GM12878 (cell line): ENCODE measurements at places on chromosomes 3 and 15. TPM values are rescaled to one million over a fixed set of nuclear protein-coding genes. Genes with fewer than 3 reads are reported as not detected.

Gene CCK
- not detected in 2 replicates for polyA plus RNA-seq

DNA sequence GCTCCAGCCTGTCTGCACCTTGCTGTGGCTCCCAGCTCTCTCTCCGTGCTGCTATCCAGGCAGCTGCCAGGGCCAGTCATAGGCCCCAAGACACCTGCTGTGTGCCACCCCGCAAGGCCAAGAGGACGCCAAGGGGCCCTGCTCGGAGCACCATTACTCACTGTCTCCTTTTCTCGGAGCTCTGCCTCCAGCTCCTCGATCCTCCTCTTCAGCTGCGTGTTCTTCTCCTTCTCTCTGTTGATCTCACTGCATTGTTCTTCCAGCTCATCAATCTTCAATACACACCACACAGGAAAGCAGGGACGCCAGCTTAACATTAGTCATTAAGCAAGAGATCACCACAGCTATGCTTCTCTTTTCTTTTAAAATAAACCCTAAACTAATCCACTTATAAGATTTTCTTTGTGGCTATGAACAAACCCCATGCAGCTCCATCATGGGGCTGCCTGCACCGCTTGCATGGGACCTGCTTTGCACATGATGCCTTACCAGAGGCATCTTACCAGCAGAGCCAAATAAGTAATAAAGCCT lies 42.6 kb downstream of the WHAMM start:
- no peaks in the 10 kb centered on the region for H3K4me1 ChIP-seq
- H3K27me3 ChIP-seq, result no peaks in the 10 kb centered on the region

DNA sequence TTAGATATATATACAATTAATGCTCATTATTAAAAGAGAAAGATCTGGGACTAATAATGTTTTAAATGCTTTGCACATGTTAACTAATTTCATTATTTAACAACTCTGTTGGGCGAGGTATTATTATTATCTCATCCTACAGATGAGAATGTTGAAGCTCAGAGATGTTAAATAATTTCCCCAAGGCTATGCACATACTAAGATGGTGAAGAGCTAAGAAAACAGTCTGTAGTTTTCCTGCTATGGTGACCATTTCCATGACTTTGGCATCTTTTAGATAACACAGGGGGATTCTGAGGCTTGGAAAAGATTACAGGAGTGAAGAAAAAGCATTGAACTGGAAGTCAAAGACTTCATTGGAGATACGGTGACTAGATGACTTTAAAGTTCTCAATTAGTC lies 226.7 kb downstream of the ZMAT3 start:
- DNase-seq, result no peak
- no peak overlapping the region for H3K4me3 ChIP-seq
- no peak overlapping the region for H3K27ac ChIP-seq
- H3K36me3 ChIP-seq, result no peaks in the 10 kb centered on the region
- no peaks in the 10 kb centered on the region for H3K4me1 ChIP-seq

Gene CCR2
- 2.7 and 3.1 TPM in 2 replicates for polyA plus RNA-seq

Gene PLSCR2
- polyA plus RNA-seq, result not detected in 2 replicates

Gene PRRT3
- 8.5 and 10.0 TPM in 2 replicates for polyA plus RNA-seq

GRCh38 chr15:65336493-65337435 lies 32.3 kb downstream of the RNU5B-1 start:
- no peak overlapping the region for H3K4me3 ChIP-seq
- H3K27me3 ChIP-seq, result no peaks in the 10 kb centered on the region; the same call in 1 of the 2 replicates
- peaks cover 6% of the 10 kb centered on the region for H3K4me1 ChIP-seq
- H3K27ac ChIP-seq, result no peak overlapping the region

- no peaks in the 10 kb centered on the region for H3K27me3 ChIP-seq
- no peaks in the 10 kb centered on the region for H3K36me3 ChIP-seq
- no peak overlapping the region for H3K27ac ChIP-seq
- DNase-seq, result no peak
Observed at GRCh38 chr15:70385711-70386110, 288.0 kb upstream of the TLE3 start.

- no peak overlapping the region for H3K4me3 ChIP-seq
- no peaks in the 10 kb centered on the region for H3K4me1 ChIP-seq
- no peaks in the 10 kb centered on the region for H3K27me3 ChIP-seq
- no peaks in the 10 kb centered on the region for H3K36me3 ChIP-seq
- no peak for DNase-seq
Observed at GRCh38 chr15:36645106-36645505, 65.7 kb downstream of the CDIN1 start.

Gene NR1I2
- 0.28 and 0.47 TPM in 2 replicates for polyA plus RNA-seq

GRCh38 chr3:46215810-46216414 lies 7.8 kb upstream of the CCR1 start:
- H3K27ac ChIP-seq, result no peak overlapping the region
- peaks cover 5% of the 10 kb centered on the region; the same call in 1 of the 2 replicates for H3K27me3 ChIP-seq
- no peaks in the 10 kb centered on the region for H3K36me3 ChIP-seq
- DNase-seq, result no peak
- peaks cover 26% of the 10 kb centered on the region for H3K4me1 ChIP-seq

- no peak overlapping the region for H3K4me3 ChIP-seq
- no peaks in the 10 kb centered on the region for H3K27me3 ChIP-seq
- DNase-seq, result no peak
- no peak overlapping the region for H3K27ac ChIP-seq
- H3K4me1 ChIP-seq, result peaks cover 4% of the 10 kb centered on the region; the same call in 1 of the 2 replicates
Observed at GRCh38 chr15:76282465-76282864, 28.8 kb downstream of the ETFA start.

Gene CCDC54
- polyA plus RNA-seq, result not detected in 2 replicates

Gene GOLGA6L7
- not detected in 2 replicates for polyA plus RNA-seq

DNA sequence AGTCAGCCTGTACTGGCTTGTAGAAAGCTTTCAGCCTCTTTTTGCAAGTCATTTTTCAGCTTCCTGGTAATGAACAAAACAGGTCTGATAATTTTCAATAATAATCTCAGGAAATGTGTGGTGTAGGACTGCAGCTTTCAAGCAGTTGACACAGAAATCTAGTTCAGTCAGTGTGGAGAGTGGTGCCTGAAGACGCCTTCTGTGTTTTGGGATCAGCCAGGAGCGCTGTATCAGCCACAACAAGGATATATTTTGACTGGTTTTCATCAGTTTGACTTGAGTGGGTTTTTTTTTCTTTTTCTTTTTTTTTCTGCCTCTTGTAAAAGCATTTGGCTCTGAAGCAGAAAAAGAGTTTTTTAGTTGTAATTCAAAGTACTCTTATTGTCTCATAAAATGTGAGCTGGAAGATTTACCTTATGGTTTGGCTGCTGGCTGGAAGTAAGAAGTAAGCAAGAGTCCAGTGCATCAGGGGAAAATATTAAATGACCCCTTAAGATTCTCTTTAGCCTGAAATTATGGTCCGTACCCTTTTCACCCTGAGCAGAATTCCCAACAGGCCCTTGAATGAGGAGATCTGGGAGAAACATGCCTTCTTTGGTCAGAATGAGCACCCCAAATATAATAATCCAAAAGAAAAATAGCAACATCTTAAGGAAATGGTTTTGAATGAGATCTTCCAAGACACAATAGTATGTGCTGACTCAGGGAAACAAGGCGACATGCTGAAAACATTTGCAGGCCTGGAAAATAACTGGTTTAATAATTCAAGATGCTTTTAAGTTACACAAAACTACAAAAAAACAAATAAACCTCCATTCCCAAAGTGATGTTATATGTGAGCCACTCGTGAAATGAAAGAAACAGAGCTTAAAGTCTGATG lies 332.7 kb upstream of the ADAMTS9 start:
- no peak for DNase-seq
- no peak overlapping the region for H3K27ac ChIP-seq
- H3K27me3 ChIP-seq, result no peaks in the 10 kb centered on the region
- H3K4me1 ChIP-seq, result no peaks in the 10 kb centered on the region
- H3K36me3 ChIP-seq, result no peaks in the 10 kb centered on the region

Gene HYKK
- polyA plus RNA-seq, result 0.28 and 0.67 TPM in 2 replicates

Gene ROPN1
- polyA plus RNA-seq, result not detected in 2 replicates

Gene UQCC5
- 78.6 and 84.8 TPM in 2 replicates for polyA plus RNA-seq

Gene ZNF620
- 2.6 and 3.8 TPM in 2 replicates for polyA plus RNA-seq

Gene TMOD3
- 39.4 and 40.6 TPM in 2 replicates for polyA plus RNA-seq

GRCh38 chr3:20405744-20406143 lies 219.7 kb upstream of the SGO1 start:
- no peak for DNase-seq
- no peaks in the 10 kb centered on the region for H3K36me3 ChIP-seq
- H3K4me3 ChIP-seq, result no peak overlapping the region
- H3K27me3 ChIP-seq, result no peaks in the 10 kb centered on the region
- H3K27ac ChIP-seq, result no peak overlapping the region

Gene ZBBX
- polyA plus RNA-seq, result not detected in 2 replicates

GRCh38 chr3:123833398-123833785 lies 50.7 kb downstream of the MYLK start:
- no peak overlapping the region for H3K27ac ChIP-seq
- H3K36me3 ChIP-seq, result no peaks in the 10 kb centered on the region
- H3K27me3 ChIP-seq, result no peaks in the 10 kb centered on the region
- no peak for DNase-seq
- no peak overlapping the region for H3K4me3 ChIP-seq
- H3K4me1 ChIP-seq, result no peaks in the 10 kb centered on the region

GRCh38 chr15:92955706-92956105 lies 55.6 kb downstream of the CHD2 start:
- H3K27me3 ChIP-seq, result no peaks in the 10 kb centered on the region
- no peak overlapping the region for H3K27ac ChIP-seq
- no peak overlapping the region for H3K4me3 ChIP-seq
- no peaks in the 10 kb centered on the region for H3K4me1 ChIP-seq
- peaks cover 16% of the 10 kb centered on the region for H3K36me3 ChIP-seq

DNA sequence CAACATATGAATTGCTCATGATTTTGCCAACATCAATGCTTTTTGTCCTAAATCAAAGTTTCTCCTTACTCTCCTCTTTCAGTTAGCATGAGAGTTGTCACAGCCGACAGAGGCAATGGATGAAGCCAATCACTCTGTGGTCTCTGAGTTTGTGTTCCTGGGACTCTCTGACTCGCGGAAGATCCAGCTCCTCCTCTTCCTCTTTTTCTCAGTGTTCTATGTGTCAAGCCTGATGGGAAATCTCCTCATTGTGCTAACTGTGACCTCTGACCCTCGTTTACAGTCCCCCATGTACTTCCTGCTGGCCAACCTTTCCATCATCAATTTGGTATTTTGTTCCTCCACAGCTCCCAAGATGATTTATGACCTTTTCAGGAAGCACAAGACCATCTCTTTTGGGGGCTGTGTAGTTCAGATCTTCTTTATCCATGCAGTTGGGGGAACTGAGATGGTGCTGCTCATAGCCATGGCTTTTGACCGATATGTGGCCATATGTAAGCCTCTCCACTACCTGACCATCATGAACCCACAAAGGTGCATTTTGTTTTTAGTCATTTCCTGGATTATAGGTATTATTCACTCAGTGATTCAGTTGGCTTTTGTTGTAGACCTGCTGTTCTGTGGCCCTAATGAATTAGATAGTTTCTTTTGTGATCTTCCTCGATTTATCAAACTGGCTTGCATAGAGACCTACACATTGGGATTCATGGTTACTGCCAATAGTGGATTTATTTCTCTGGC lies 2.5 kb downstream of the OR4F6 start:
- no peaks in the 10 kb centered on the region for H3K27me3 ChIP-seq
- DNase-seq, result no peak
- no peaks in the 10 kb centered on the region for H3K4me1 ChIP-seq
- no peak overlapping the region for H3K4me3 ChIP-seq
- H3K27ac ChIP-seq, result no peak overlapping the region
- H3K36me3 ChIP-seq, result no peaks in the 10 kb centered on the region

DNA sequence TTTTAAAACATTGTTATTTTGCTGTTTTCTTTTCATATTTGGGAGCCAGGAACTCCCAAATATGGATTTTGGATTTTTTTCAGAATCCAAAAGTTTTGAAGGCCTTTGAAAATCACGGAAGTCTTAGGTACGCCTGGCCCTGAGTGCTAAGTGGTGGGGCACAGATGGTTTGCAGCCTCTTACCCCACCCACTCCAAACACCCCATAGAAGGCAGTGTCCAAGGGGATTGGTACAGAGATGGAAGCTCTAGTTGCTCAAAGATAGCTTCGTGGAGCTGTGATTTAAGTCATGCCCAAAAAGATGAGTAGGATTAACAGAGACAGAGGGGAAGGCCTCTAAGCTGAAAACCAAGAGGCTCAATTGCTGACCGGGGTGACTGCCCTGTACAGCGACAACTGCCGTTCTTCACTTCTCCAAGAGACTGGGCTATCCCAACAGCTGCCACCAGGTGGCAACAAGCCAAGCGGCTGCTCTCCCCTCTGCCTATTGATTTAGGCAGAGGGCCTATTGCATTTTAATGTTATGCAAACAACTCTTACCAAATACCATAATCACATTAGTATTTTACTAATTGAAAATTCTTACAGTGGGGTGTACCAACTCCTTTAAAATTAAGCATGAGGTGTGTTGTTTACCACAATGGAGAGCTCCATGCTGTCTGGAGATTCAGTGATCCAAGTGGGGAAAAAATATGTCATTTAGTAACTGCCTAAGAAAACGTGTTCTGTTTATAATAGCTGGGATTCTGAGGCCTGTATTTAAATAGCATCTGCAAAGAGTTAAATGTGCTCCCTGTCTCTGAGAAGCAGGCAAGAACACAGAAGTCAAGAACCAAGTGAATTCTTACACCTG lies 64.0 kb upstream of the C15orf61 start:
- no peak overlapping the region for H3K4me3 ChIP-seq
- no peaks in the 10 kb centered on the region for H3K27me3 ChIP-seq
- no peaks in the 10 kb centered on the region for H3K4me1 ChIP-seq
- H3K27ac ChIP-seq, result no peak overlapping the region
- DNase-seq, result peak; percentile 23
- no peaks in the 10 kb centered on the region for H3K36me3 ChIP-seq

DNA sequence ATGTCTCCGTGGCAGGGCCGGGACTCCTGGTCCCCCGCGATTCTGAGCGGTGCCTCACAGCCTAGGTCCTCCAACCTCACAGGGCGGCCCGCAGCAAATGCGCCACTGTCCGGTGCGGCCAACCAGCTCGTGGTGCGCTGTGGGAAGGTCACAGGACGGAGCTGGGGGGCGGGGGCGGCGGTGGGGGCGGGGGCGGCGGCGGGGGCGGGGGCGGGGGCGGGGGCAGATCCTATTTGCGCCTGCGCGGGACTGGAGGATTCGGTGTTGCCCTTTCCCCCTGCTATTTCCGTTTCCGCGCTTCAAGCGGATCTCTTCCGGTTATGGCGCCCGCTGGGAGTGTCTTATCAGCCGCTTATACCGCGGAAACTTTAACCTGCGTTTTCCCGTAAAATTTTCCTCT lies 106.7 kb upstream of the SNRPN start:
- H3K4me1 ChIP-seq, result no peaks in the 10 kb centered on the region
- no peaks in the 10 kb centered on the region for H3K27me3 ChIP-seq
- no peak overlapping the region for H3K4me3 ChIP-seq

DNA sequence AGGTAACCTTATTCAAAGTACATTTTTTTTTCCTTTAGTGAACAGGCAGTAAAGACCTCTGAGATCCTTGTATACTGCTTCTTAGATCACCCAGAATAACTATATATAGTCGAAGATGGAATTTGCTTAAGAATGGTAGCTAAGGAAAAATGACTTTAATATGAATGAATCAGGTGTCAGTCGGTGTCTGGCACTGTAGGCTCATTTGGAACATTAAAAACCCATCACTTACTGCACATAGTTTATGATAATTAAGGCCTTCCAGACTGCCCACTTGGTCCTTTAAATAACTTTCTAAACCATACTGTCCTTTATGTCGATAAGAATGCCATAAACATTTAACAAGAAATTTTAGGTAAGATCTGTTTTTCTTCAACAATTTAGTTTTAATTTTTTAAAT lies 981.8 kb downstream of the ROBO2 start:
- no peak overlapping the region for H3K27ac ChIP-seq
- no peak for DNase-seq
- H3K4me1 ChIP-seq, result no peaks in the 10 kb centered on the region
- H3K27me3 ChIP-seq, result no peaks in the 10 kb centered on the region

Gene IVD
- polyA plus RNA-seq, result 49.9 and 57.7 TPM in 2 replicates

Gene SCAANT1
- polyA plus RNA-seq, result 0.95 TPM in 1 of 2 replicates, not detected in the other
